ENCODE measurements at places on chromosomes 11 and 22. TPM values are rescaled to one million over a fixed set of nuclear protein-coding genes. Genes with fewer than 3 reads are reported as not detected.

The GGTLC3 gene
- total RNA-seq, result not detected

The KRTAP5-10 gene
- 0.31 TPM for total RNA-seq

The MMP13 gene
- not detected for total RNA-seq

The RIMBP3C gene
- 0.31 TPM for total RNA-seq

The OR8H3 gene
- total RNA-seq, result not detected

The E2F8 gene
- total RNA-seq, result 6.1 TPM

The RIMBP3B gene
- total RNA-seq, result 0.36 TPM

The VSIG10L2 gene
- total RNA-seq, result not detected

The KCNK7 gene
- total RNA-seq, result 0.95 TPM

The CLTCL1 gene
- 4.4 TPM for total RNA-seq

The ARHGAP42 gene
- 19.4 TPM for total RNA-seq

The EXPH5 gene
- 27.2 TPM for total RNA-seq

The NPAS4 gene
- total RNA-seq, result 1.00 TPM

The APOBEC3G gene
- 6.7 TPM for total RNA-seq

The AQP11 gene
- total RNA-seq, result 1.9 TPM

The MISFA gene
- total RNA-seq, result 7.6 TPM

The TUBA8 gene
- 2.5 TPM for total RNA-seq

The HORMAD2 gene
- 0.47 TPM for total RNA-seq

The OR51I1 gene
- total RNA-seq, result 0.93 TPM

The CAPN5 gene
- 16.1 TPM for total RNA-seq

The ZNF214 gene
- 6.5 TPM for total RNA-seq

The TPH1 gene
- total RNA-seq, result 1.4 TPM

The TLCD5 gene
- total RNA-seq, result 15.6 TPM

The PRRG4 gene
- total RNA-seq, result 4.7 TPM

The MYRF gene
- total RNA-seq, result 428 TPM

The ALG9 gene
- 48.5 TPM for total RNA-seq

The OSM gene
- not detected for total RNA-seq

The SMIM35 gene
- total RNA-seq, result not detected

The TNNI2 gene
- total RNA-seq, result 1.3 TPM

The HTR3A gene
- not detected for total RNA-seq

The SAC3D1 gene
- 16.3 TPM for total RNA-seq

The ZP1 gene
- 0.31 TPM for total RNA-seq

The MRPL40 gene
- total RNA-seq, result 17.9 TPM

The FGF4 gene
- not detected for total RNA-seq

The MPZL2 gene
- total RNA-seq, result 36.9 TPM

The OR5P2 gene
- 1.7 TPM for total RNA-seq

The GP1BB gene
- total RNA-seq, result 4.4 TPM

The ISX gene
- 2.6 TPM for total RNA-seq

The OR8G1 gene
- total RNA-seq, result not detected

The SHANK3 gene
- total RNA-seq, result 14.3 TPM

The MS4A7 gene
- not detected for total RNA-seq

The OR51B2 gene
- total RNA-seq, result 0.41 TPM

The MYOD1 gene
- not detected for total RNA-seq

The RBFOX2 gene
- 209 TPM for total RNA-seq

The TTC36 gene
- 1.1 TPM for total RNA-seq

The YAP1 gene
- total RNA-seq, result 193 TPM

The MFNG gene
- total RNA-seq, result 0.83 TPM

The NLRP6 gene
- not detected for total RNA-seq

The OR52N4 gene
- not detected for total RNA-seq

The TRPM5 gene
- total RNA-seq, result 7.2 TPM

The FBXO3 gene
- total RNA-seq, result 28.7 TPM

The MCAT gene
- total RNA-seq, result 18.1 TPM

The CTR9 gene
- total RNA-seq, result 33.2 TPM

The SEPTIN3 gene
- total RNA-seq, result 9.0 TPM

The SREBF2 gene
- total RNA-seq, result 130 TPM

The OR6A2 gene
- total RNA-seq, result 0.34 TPM
